ENCODE measurements at places on chromosomes 16 and 17. TPM values are rescaled to one million over a fixed set of nuclear protein-coding genes. Genes with fewer than 3 reads are reported as not detected.

DNA sequence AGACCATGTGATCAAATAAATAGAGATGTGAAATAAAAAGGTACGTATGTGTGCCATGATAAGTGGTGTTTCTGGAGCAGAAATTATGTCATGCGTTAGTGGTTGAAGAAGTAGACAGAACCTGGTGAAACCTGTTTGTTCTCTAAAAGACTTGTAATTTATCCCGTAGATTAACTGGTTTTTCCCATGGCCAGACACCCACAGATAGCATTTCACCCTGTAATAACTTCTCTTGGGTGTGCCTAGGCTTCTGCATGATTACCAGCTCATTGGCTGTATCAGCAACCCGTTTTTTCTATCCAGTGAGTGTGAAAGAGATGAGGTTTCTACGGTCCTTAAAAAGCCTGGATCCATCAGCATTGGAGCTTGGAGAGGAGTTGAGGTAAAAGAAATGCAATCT lies 471.3 kb downstream of the NPIPA7 start:
- no peak for DNase-seq

GRCh38 chr17:41835214-41835799 lies 725 bp downstream of the NT5C3B start:
- peak; percentile 5 for DNase-seq

- DNase-seq = no peak
Measured at GRCh38 chr17:66840061-66840460, 5.1 kb downstream of the CACNG5 start.

DNA sequence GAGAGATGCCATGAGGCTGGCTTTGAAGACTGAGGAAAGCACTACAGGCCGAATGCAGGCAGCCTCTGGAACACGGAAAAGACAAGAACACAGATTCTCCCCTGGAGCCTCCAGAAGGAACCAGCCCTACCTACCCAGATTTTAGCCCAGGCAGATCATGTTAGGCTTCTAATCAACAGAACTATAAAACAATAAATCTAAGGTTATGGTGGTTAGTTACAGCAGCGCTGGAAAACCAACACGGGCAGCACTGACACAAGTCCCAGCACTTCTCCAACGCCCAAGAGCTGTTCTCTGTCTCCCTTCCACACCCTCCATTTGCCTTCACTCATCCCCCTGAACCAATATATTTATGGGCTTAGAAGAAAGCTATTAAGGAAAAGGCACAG lies 7.5 kb downstream of the ANKRD11 start:
- no peak for DNase-seq

- no peak for DNase-seq
Measured at GRCh38 chr16:4877380-4877685, 30.1 kb downstream of the UBN1 start.

- peak; percentile 93 for DNase-seq
Measured at GRCh38 chr17:71302721-71303549, 817.9 kb upstream of the SOX9 start.

GRCh38 chr17:74149597-74150427 lies 53.7 kb upstream of the RPL38 start:
- no peak for DNase-seq

ZMYND15 gene
- total RNA-seq = 0.33 TPM

TP53TG3C gene
- total RNA-seq = not detected

KRTAP4-1 gene
- not detected for total RNA-seq
